ENCODE measurements at places on chromosomes 6 and 20. TPM values are rescaled to one million over a fixed set of nuclear protein-coding genes. Genes with fewer than 3 reads are reported as not detected.
A peak's percentile ranks its signal among the peaks of the same experiment; 100 is the strongest.

- no peak for DNase-seq
These were observed 60.3 kb upstream of the PDE10A start for GRCh38 chr6:165723326-165723725.

DNA sequence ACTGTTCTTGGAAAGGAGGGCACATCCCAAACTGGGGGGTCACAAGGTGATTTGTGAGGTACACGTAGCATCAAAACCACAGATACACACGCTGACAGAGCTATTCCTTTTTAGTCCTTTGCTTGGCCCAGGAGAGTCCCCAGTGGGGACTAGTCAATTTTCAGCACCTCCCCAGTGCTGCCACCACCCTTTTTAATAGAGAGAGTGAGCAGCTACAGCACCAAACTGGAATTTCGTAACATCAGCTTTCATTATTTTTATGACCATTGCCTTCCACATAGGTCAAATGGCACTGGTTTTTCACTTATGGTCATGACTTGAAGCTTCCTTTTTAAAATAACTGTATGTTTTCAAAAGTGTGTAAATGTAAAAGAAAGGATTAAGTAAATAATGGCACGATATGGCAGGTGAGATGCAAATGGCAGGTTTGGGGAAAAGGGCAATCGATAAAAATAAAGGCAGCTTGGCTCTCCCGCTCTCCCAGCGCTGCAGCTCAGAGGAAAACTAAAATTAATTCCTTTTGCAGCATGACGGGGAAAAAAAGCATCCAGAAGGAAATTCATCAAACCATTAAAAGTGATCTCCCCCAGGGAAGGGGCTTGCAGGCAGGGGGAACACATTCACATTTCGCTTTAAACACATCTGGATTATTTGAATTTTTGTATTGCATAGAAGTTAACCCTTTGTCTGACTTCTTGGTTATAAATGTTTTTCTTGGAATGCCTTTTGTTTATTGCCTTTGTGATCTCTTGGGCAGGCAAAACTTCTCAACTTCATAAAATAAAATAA, 95.2 kb downstream of the ANKRD60 start:
- DNase-seq = no peak

- no peak for DNase-seq
These were observed 114.5 kb downstream of the TOX2 start for GRCh38 chr20:44028868-44029847.

GRCh38 chr20:3925899-3926638, 36.9 kb downstream of the PANK2 start:
- DNase-seq = no peak

DNA sequence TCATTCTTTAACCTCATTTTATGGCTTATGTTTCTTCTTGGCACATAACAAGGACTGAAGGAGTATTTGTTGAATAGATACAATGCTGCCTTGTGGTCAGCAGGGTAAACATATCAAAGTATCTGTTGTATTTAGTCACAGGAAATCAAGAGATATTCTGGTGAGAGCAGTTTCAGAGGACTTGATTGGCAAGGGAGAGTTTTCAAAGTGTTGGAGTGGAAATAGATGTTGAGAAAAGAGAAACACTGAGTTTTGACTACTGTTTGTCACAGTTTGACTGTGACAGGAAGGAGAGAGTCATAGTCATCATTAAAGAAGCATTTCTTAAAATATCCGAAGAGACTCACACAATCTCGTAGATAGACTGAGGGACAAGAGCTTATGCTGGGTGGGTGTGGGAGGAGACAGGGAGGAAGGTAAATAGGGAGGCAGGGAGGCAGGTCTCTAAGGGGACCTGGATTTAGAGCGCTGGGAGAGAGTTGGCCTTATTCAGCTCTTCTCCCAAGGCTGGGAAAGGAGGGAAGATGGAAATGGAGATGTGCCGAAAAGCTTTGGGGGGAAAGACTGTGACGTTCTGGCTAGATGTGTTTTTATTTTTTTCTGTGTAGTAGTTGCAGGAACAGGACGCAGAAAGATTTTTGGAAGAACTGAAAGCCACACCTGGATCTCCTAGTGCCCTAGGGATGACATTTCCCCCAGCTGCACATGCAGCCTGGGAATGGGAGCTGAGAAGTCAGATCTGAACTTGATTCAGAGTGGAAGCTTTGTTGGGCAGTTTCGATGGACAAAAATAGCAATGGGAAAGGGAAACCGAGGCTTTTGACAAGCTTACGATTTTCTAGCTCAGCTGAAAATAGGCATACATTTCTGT, 65.0 kb upstream of the IFNGR1 start:
- DNase-seq = no peak

GRCh38 chr6:24738741-24739140, 19.8 kb upstream of the C6orf62 start:
- no peak for DNase-seq

DNA sequence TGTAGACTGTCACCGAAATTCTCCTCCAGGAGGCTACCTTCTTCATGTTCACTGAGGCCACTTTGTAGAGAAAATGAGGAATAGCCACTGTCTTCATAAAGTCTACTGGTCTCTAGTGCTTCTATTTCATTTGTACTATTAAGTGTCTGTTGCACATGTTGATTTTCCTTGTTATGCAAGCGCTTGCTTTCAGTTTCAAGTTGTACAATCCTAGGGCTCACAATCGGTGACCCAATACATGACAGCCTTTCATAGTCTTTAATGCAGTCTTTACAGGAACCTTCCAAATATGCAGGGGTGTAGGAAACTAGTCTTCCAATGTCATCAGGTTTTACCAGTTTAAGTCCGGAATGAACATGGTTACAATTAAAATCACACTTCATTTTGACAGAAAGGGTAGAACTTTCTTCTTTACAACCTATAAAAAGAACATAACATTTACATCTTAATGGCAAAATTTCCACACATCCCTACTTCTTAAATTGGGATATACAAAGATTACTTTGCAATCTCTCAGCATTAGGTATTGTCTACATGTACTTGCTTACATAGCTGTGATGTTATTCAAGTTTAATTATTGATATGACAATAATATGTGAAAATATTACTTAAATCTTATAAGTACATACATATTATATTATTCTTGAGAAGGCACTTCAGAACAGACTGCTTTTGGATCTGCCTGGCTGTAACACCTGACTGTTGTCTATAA, 7.5 kb downstream of the FBXO5 start:
- DNase-seq = no peak

GRCh38 chr6:139654309-139654708, 279.9 kb upstream of the CITED2 start:
- DNase-seq = no peak

DNA sequence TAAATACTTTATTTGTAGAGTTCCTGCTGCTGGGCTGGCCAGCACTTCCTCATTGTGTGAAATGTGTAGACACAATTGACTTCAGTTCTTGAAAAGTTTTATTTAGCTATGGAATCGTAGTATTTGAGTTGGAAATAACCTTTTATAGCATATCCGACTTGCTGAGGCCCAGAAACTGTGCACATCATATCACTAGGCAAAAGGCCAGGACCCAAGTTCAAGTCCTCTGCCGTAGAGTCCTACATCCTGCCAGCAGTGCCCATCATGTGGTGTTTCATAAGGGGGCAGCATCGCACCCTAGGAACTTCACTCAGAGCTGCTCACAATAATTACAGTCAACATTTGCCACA, 207.7 kb upstream of the SNX9 start:
- DNase-seq = no peak

DNA sequence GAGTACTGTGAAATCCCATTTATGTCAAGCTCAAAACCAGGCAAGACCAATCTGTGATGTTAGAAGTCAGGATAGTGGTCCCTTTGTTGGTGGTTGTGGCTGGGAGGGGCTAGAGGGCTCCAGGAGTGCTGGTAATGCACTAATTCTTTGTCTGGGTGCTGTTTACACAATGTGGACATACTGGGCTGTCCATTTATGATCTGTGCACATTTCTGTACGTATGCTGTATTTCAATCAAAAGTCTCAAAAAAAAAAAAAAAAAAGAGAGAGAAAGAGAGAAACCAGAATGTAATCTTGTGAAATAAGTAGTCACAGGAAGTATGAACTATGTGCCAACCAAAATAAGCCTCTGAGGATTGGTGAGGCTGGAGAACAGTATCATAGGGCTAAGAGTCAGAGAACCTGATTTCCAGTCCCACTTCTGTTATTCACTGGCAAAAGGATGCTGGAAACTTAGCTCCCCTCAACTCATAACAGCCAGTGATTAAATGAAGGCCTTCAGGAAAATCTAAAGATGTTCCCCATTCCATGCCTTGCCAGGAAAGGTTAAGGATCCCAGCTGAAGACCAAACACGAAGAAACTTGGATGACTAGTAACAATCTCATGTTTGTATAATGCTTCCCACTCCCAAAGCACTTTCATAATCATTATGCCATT, 19.6 kb upstream of the TRAM2 start:
- DNase-seq = no peak

GRCh38 chr6:90658497-90658896, 71.6 kb upstream of the MAP3K7 start:
- DNase-seq = no peak

GRCh38 chr20:63548542-63548941, 993 bp upstream of the SRMS start:
- DNase-seq = no peak

DNA sequence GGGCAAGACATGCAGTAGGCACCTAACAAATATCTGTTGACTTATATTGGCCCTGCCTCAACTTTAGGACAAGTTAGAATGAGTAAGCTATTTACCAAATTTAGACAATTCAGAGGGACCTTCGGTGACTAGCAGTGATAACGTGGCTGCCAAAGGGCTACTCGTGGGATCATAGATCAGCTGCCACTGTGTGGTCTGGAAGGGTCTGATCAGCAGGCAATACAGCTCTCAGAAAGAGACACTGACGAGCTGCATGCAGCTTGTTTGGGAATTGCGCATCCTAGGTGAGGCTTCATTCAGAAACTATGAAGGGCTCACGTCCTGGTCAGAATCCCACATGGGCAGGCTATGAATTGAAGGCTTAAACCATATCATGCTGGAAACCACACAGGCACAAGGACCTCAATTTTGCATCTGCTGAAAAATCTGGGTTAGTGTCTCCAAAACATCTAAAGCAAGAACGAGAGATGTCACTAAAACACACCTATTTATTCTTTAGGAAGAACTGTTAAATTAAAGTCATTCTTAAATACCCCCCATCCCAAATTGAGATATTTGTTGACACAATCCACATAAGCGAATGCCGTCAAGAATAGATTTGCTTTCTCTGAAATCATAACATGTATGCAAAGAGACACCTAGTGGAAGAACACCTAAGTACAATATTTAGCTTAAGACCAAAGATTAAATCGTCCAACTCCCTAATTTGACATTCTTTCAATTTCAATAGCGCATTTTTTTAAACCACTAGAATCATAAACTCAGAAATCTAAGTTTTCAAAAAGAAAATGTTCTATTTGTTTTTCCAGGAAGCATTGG, 79.6 kb downstream of the IPCEF1 start:
- peak; percentile 56 for DNase-seq

DNA sequence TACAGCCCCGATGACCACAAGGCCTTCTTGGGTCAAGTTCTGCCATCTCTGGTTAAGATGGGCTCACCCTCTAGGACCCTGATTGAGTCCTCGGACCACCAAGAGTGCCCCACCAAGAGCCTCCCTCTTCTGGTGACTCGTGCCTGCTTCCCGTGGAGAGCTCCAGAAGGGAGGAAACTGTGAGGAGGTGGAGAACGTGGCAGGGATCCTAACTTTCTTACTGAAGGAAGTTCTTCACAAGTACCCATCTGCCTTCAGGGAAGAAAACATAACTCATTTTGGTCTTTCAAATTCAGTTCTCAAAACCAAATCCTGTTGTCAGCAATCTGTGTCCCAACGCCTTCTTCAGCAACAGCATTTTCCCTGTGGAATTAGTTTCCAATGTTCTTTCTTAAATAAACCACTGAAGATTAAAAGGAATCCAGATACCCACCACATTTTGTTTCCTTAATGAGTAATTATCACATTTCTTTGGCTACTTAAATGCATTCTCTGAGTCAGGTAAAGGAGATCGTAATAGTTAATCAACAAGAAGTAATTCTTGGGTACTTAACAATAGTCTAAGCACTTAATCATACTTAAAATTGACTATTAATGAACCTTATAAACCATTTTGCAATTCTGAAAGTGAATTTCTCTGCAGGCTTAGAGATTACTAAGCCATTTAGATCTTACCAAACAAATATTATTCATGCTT, 185.8 kb upstream of the SGK1 start:
- no peak for DNase-seq

DNA sequence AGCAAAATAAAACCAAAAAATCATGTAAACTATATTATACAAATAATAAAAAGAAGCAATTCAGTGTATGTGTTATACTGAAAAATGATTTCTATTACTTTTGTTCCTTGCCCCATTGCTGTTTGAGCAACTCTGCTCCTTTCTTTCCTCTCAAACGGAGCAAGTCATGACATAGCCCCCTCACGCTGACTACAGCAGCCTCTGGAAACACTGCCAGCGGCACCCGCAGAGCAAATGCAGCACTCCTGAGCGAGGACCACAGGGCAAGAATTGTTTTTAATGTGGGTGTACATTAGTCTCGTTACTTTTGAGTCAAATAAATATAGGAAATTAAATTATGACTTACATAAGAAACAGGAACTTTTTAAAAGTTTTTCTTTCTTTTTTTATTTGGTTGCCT, 350.1 kb upstream of the HSF2 start:
- no peak for DNase-seq

- no peak for DNase-seq
These were observed 14.5 kb upstream of the SIRPA start for GRCh38 chr20:1880529-1881239.

- no peak for DNase-seq
These were observed 2.7 kb downstream of the MOCS1 start for GRCh38 chr6:39931607-39932006.

DNA sequence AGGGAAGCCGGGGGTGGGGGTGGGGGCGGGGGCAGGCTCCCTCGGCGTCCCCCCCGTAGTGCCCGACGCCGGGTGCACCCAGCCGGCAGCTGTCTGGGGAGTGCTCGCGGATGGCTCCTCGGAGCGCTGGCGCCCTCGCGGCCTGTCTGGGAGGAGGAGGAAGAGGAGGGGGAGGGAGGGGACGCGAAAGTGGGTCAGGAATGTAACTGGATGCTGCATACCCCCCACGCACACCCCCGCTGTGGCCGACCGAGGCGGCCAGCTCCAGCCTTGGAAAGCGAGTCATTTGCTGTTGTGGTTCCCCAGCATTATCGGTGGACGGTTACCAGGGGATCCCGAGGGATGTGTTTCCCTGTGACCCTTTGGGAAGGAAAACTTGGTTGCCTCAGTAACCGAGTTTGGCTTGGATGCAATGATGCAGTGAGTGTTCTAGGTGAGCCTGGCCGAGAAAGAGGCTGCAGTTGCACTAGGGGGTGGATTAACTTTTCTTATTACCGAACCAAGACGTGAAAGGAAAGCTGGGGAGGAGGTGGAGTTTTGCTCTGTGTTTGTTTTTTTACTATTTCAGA, 55.2 kb upstream of the RREB1 start:
- DNase-seq = peak; percentile 41

REM1 gene
- polyA plus RNA-seq = not detected

BIRC7 gene
- polyA plus RNA-seq = 2.0 TPM

ZNF165 gene
- 5.9 TPM for polyA plus RNA-seq

TFAP2A gene
- 14.9 TPM for polyA plus RNA-seq

SCUBE3 gene
- 19.6 TPM for polyA plus RNA-seq

ADGRG6 gene
- 13.9 TPM for polyA plus RNA-seq

SLC16A10 gene
- polyA plus RNA-seq = 19.9 TPM

CLPSL2 gene
- polyA plus RNA-seq = not detected

FAM162B gene
- 3.2 TPM for polyA plus RNA-seq

PDYN gene
- polyA plus RNA-seq = not detected

IL17F gene
- polyA plus RNA-seq = not detected

PTGIS gene
- polyA plus RNA-seq = 25.4 TPM
